ENCODE measurements at places on chromosomes 13 and 19.

DNA sequence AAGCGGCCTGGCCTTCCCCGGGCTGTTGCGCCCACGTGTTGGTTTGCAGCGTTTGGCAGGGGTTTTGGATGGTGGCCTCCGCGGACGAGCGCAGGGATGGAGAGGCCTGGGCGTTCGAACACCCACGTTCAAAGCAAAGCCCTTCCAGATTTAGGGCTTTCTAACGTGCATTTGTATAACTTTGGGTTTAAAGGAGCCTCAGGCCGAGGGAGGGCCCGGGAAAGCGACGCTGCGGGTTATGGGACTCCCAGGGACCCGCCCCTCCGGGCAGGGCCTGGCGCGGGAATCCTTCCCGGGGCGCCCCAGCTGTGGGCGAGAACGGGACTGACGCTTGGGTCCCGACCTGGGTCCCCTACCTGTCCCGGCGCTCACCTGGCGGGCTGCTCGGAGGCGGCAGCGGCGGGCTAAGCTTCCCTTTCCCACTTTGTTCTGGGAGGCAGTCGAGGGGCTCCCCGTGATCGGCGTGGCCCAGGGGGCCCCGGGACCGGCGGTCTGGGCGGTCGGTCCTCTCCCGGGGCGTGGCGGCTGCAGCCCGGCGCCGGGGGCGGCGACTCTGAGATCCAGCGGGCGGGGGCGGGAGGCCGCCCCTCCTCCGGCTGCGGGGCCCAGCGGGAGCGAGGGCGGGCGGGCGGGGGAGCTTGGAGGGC, at the start of gene FBXO17:
Gene FBXO17 (minus strand): TSS at position 529 of the 647 bp plus-strand sequence. CDS start 25,423 bp downstream, outside the sequence.
- DNase-seq = no peak

DNA sequence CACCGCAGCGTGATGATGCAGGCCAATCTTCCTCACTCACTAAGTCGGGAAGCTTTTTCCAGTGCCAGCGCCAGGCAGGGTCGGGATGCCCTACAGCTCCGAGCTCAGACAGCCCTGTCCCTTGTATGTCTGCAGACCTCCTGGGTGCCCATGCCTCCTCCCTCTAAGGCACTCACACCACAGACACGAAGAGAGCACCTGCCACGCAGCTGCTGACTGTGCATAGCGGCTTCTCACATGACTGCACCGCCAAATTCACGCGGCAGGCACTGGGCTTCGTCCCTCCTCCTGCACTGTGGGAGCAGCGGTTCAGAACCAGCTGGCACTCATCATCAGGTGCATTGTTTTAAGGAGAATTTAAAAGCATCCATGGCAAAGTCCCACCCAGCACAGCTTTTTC, 88.1 kb downstream of the SLC7A1 start:
- DNase-seq = no peak

DNA sequence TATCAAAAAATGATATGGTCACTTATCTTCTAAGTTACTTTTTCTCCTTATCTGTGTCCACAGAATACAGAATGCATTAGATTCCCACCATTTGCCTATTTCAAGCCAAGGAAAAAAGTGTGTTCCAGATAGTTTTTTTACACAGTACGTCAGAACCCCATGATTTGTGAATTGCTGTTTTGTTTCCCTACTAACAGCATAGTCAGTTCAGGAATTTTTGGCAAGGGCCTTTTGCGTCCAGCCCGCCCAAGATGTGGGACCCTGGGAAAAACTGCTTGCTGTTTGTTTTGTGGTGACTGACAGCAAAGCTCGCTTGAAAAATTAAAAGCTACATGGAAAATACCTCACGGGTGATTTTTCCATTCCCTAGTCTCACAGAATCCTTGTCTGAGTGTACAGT, 20.4 kb upstream of the FAM216B start:
- DNase-seq = peak; percentile 24

- DNase-seq = peak; percentile 2
These were observed 432 bp downstream of the ZNF611 start for GRCh38 chr19:52734331-52734892.

- DNase-seq = no peak
These were observed 224.2 kb downstream of the RGCC start for GRCh38 chr13:41681587-41681986.

DNA sequence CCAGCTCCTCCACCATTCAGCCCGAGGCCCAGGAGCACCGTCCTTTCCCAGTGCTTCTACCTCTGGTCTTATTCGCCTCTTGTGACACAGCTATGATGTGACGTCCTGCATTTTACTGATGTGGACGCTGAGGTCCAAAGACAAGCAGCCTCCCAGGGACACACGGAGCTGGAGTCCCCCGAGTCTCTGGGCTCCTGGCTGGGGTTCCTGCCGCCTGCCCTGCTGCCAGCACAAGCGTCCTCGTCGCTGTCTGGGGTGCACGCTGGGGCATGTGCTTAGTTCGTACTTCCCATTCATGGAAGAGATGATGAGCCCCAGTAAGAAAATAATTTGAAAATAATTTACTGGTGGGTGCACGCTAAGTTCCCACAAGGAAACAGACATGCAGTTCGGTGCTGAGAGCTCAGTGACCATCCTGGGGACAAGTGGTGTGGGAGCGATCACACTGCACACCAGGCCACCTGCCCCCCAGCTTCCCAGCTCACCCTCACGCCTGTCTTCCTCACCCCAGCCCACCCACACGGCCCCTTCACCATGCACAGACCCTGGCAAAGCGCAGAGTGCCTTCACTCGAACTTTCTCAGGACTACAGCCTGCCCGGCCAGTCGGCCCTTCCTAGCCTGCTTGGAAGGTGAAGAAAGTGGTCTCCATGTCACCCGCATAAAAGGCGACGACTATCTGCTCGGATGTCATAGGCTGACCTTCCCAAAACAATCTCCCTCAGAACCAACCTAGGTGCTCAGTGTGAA, 14.2 kb upstream of the CFAP97D2 start:
- no peak for DNase-seq

DNA sequence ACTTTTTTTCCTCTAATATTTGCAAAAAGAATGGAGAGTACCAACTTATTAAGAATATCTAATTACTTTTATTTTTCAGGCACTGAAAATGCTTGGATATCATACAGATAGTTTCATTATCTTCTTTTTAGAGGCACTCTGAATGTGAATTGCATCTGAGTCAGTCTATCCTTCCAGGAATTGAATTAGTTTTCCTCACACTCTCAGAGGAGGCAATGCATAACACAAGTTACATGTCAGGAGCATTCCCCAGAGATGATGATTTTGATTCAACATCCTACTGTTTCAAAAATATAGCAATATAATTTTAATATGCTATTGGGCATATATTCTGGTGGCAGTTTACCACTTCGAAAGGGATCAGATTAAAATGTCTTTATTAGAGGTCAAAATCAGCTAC, 1315.4 kb downstream of the PCDH9 start:
- DNase-seq = peak; percentile 62

GRCh38 chr19:51168564-51169282, 26.6 kb downstream of the SIGLEC7 start:
- no peak for DNase-seq

GRCh38 chr13:89897681-89898080, 1449.8 kb upstream of the MIR17HG start:
- no peak for DNase-seq

- no peak for DNase-seq
These were observed 849 bp downstream of the GAS6 start for GRCh38 chr13:113862931-113863523.

DNA sequence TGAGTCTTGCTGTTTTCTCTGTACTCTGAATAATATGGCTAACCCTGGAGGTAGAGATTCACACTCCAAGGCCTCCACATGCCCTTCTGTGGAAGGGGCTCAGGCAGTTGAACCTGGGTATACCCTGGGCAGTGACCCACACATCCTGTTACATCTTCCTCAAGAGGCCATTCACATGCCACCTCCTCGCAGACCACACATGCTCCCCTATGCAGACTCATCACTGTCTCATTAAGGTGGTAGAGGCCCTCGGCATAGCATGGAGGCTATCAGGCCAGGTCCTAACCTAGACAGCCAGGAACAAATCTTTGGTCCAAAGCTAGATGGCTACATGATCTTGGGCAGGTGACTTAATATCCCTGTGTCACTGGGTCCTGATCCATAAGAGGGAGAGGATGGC, 363.9 kb upstream of the ZNF507 start:
- DNase-seq = no peak

DNA sequence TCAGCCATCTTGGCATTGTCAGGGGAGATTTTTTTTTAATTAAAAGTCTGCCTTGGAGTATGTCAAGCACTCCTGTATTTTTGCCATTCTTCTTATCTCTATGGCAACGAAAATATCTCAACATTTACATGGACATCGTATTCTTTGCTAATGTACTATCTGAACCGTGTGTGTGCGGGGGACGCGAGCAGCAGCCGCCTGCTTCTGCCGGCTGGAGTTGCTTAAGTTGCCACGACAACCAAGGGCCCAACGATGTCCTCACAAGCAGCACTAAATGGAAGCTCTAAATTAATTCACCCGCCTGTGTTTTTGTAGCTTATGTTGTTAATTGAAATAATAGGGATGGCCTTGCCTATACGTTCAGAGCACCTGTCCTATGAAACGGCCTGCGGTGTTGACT, 309.5 kb downstream of the TEX29 start:
- no peak for DNase-seq

- peak; percentile 7 for DNase-seq
These were observed 299.0 kb downstream of the ITGBL1 start for GRCh38 chr13:101751488-101751887.

- no peak for DNase-seq
These were observed 197.1 kb downstream of the NDFIP2 start for GRCh38 chr13:79678100-79678499.

Data from stromal cell of bone marrow (primary cell).